ENCODE measurements at places on chromosomes 12 and 14.

DNA sequence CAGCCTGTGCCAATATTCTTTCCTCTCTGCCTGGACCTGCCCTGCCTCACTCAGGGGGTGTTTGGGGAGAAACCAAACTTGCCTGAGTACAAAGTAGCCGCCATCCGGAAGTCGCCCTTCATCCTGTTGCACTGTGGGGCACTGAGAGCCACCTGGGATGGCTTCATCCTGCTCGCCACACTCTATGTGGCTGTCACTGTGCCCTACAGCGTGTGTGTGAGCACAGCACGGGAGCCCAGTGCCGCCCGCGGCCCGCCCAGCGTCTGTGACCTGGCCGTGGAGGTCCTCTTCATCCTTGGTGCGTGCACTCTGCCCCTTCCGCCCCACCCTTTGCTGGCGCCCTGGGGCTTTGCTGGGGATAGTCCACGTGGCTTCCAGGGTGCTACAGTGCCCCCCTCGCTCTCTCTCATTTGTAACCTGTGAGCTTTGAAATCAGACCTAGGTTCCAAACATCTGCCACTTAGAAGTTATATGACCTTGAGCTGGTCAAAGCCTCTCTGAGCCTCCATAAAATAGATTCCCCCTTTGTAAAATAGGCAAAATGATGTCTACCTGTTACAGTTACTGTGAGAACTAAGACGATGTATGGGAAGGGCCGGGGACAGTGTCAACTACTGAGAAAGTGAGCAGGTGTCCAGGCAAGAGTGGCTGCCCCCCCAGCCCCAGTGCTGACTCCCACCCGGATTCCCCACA is 4.5 kb downstream of the KCNH3 start:
- DNase-seq, result no peak

DNA sequence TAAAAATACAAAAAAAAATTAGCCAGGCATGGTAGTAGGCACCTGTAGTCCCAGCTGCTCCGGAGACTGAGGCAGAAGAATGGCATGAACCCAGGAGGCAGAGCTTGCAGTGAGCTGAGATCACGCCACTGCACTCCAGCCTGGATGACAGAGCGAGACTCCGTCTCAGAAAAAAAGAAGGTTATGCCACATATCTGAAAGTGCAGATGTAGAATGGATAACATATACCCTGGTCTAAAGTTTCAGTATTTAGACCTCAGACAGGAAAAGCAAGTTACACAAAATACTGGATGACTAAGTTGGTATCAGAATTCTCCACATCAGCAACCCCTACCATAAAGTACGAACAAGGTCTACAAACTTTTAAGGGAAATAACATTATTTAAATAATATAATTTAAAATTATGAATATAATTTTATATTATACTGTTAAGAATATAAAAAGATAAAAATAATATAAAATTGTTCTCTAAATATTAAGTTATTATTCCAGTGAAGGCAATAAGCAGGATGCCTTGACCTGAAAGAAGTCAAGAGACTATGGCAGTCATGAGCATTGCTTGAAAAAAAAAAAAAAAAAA is 169.9 kb downstream of the CRADD start:
- no peak for DNase-seq

DNA sequence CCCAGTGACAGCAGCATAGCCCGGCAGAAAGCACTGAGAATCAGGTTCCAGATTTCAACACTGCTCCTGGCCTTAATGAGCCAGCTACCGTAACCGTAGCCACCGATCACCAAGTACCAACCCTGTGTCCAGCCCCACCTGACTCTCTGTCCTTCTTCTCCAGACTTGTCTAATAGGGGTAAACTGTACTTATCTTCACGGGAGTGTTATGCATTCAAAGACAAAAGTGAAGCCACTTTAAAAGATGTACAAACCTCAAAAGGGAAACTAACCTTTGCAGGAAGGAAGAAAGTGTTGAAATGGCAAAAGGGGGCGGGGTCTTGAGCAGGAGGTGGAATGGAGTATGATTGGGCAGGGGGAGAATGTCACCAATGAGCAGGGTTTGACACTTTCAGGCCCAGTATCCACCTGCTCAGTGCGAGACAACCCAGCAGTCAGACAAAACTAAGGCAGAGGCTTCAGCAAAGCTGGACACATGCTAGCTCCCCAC is 226.1 kb downstream of the CHST11 start:
- no peak for DNase-seq

- DNase-seq, result no peak
Measured at GRCh38 chr12:124824195-124824594, 39.5 kb downstream of the SCARB1 start.

DNA sequence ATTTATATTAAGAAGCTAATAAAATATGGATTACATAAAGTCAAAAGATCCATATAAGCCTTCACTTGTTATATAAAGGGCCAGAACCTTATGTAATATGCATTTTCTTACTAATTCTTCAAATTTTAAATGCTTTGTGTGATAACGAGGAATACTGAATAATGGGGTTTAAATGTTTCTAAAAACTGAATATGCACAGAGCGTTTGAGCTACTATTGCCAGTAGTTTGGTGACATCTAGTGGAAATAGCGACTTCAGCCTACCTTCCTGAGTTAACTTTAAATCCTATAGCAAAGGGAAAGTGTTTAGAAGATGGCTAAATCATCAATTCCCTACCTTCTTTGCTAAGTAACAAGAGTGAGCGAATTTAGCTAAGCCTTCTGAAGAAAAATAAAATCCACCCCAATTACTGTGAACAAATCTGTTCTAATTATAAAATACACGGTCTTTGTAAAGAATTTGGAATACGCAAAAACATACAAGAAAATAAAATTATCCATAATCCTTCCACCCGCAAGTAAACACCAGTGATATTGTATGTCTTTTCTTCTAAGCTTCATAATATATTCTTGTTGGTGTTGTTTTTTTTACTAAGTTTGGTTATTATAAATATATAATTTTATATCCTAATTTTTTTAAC is 115.5 kb upstream of the G2E3 start:
- no peak for DNase-seq

- peak; percentile 47 for DNase-seq
Measured at GRCh38 chr12:88958946-88959345, 378.7 kb upstream of the KITLG start.

GRCh38 chr14:92993302-92993701 is 70.4 kb downstream of the CHGA start:
- DNase-seq, result no peak

DNA sequence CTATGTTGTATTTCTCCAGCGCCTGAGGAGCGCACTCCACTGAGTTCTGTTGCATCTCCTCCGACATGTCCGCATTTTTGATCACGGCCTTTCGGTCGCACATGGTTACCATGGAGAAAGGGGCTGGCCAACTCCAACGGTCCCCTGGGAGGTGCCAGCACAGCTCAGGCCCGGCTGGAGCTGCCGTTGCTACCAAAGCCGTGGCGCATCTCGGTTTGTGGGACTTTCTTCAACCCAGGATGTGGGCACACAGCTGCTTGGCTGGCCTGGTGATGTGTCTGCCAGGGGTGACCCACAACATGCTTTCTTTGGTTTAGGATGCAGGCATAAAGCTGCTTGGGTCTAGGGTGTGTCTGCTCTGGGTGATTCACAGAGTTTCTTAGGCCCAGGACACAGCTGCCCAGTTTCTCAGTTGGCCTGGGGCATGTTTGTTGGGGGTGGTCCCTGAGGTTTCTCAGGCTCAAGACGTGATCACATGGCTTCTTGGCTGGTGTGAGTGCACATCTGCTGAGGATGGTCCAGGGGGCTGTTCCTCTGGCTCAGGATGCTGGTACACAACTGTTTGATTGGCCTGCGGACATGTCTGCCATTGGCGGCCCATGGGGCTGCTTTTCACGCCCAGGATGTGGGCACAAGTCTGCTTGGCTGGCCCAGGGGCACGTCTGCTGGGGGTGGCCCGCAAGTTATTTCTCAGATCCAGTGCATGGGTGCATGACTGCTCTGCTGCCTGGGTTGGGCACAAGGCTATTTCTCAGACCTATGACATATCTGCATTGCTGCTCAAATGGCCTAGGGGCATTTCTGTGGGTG is 25.9 kb upstream of the GTF2A1 start:
- DNase-seq, result no peak

- peak; percentile 5 for DNase-seq
Measured at GRCh38 chr12:66879409-66879808, 200.5 kb upstream of the GRIP1 start.

All from NCI-H510A (cell line).